ENCODE measurements at places on chromosomes 5 and 9.

- DNase-seq = no peak
These were observed 3.4 kb downstream of the BRD3OS start for GRCh38 chr9:134028575-134029247.

- DNase-seq = no peak
These were observed 62.4 kb upstream of the FSD1L start for GRCh38 chr9:105385381-105385985.

DNA sequence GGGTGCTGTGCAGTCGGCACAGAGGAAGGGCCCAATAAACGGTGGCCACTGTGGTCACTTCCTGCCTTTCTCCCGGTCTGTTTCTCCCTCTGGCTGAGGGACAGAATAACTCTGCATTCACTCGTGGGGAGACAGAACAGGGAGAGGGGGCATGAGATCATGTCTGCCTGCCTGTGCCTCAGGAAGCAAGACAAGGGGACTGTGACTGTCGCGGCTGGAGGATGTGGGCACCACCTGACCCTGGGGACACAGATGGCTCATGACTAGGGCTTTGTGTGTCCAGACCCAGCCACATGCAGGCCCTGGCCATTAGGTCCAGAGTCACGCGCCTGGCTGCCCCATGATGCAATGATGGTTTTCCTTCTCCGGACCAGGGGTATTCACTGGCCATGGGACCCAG, 5.8 kb downstream of the TRUB2 start:
- DNase-seq = no peak

DNA sequence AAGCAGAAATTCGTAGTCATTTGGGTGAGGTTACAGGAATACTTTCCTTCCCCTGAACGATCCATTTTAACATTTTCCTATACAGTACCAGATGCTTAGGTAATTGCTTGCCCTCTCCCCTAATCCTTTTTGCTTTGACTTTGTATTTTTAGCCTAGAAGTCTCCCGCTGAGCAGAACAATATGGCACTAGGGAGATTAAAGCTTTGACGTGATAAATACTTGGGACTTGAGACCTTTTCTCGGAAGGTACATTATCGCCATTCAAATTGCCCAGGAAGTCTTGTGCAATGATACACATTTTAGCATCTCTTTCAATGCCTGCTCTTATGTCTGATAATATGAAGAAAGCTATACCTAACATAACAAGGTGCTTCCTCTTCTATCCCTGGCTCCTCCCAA, 22.9 kb upstream of the SPATA31C2 start:
- DNase-seq = no peak

DNA sequence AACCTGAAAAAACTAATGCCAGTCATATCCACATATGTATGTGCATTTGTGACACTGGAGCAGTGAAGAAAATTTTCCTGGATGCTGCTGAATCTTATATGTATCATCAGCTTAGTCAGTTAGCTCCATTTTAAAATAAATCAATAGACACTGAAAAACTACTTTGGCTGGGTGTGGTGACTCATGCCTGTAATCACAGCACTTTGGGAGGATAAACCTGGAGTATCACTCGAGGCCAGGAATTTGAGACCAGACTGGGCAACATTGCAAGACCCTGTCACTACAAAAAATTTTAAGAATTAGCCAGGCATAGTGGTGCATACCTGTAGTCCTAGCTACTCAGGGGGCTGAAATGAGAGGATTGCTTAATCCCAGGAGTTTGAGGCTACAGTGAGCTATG, 511.0 kb upstream of the TLE4 start:
- DNase-seq = no peak

- no peak for DNase-seq
These were observed 92.0 kb downstream of the MVB12B start for GRCh38 chr9:126418608-126419007.

GRCh38 chr5:36494841-36495601, 111.4 kb upstream of the SLC1A3 start:
- DNase-seq = no peak

- no peak for DNase-seq
These were observed 18.7 kb downstream of the PCDHGC5 start for GRCh38 chr5:141507387-141508091.

GRCh38 chr5:172288465-172288864, 4.9 kb upstream of the UBTD2 start:
- DNase-seq = no peak

DNA sequence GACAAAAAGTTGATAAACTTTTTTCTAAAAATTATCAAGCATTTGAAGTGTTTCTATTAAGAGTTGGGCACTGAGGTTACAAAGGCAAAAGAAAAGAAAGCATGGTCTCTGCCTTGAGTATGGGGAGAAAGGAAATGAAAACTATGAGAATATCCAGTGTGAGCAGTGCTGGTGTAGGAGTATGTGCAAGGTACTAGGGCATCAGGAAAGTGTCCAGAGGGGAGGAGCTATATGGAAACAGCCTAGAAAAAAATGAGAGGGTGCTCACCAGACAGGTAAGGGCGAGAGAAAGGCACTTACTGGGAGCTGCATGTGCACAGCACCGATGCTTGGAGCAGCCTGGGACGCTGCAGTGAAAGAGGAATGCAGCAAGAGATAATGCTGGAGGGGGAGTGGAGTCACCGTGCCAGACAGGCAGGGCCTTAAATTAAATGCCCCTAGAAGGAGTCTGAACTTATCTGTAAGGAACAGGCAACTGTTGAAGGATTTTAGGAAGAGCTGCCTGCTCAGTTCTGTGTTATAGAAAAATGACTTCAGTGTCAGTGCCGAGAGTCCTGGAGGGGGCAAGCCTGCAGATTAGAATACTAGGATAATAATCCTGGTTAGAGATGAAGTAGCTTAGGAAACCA, 14.0 kb downstream of the MCC start:
- no peak for DNase-seq

- no peak for DNase-seq
These were observed 174.3 kb downstream of the AUH start for GRCh38 chr9:91187311-91187964.
